ENCODE measurements at places on chromosomes 7 and 10.

GRCh38 chr7:70114806-70115205 is 516.5 kb downstream of the AUTS2 start:
- DNase-seq, result no peak

DNA sequence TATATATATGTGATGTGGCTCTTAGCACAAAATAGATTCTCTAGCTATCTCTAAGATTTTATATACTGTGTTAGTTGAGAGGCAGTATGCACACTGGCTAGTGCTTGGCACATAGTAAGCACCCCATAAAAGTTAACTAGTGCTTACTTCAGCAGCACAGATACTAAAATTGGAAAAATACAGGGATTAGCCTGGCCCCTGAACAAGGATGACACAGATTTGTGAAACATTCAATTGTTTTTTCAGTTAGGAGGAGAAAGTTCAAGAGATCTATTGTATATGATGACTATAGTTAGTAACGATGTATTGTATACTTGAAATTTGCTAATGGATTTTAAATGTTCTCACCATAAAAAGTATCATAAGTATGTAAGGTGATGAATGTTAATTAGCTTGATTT is 78.3 kb upstream of the LRRC17 start:
- no peak for DNase-seq

DNA sequence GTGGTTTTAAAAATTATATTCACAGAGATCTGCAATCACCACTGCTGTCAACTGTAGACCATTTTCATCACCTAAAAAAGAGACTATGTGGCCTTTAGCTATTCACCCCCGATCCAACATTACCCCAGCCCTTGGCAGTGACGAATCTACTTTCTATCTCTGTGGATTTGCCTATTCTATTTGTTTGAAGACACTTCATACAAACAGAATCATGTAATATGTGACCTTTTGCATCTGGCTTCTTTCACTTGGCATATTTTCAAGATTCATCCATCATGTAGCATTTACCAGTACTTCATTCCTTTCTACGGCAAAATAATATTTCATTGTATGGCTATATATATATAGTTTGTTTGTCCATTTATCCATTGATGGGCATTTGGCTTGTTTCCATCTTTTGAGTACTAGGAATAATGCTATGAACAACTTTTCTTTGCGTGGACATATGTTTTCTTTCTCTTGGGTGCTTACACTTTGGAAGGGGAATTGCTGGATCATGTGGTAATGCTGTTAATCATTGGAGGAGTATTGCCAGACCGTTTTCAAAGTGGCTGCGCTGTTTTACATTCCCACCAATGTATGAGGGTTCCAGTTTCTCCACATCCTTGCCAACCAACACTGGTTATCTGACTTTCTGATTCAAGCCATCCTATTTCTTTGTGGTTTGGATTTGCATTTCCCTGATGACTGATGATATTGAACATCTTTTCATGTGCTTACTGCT is 22.3 kb downstream of the ADAMTS14 start:
- no peak for DNase-seq

GRCh38 chr7:57867884-57868701 is 418.1 kb downstream of the ZNF716 start:
- peak; percentile 3 for DNase-seq

- DNase-seq, result no peak
Observed at GRCh38 chr10:23363793-23364135, 19.2 kb upstream of the C10orf67 start.

- no peak for DNase-seq
Observed at GRCh38 chr7:44348851-44349781, 23.7 kb upstream of the CAMK2B start.

DNA sequence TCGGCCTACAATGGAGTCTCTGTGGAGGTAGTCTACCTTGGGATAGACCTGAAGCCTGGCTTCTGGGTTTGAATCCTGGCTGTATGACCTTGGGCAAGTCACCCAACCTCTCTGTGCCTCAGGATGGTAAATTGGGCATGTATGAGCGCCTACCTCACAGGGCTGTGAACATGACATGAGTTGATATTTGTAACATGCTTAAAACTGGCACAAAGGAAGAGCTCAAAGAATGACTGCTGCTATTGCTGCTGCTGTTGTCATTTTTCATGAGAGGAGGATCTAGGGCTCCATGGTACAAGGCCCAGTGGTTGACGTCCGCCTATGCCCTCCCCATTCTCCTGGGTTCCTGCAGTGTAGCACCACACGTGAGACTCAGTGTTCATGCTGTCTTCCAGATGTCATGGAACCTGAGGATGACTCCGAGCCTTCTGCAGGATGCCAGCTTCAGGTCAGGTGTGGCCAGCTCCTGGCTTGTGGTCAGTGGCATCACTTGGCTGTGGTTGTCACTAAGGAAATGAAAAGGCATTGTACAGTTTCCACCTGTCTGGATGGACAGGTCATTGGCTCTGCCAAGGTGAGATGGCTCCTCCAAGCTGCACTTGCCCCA is 95.0 kb downstream of the WDFY4 start:
- no peak for DNase-seq

DNA sequence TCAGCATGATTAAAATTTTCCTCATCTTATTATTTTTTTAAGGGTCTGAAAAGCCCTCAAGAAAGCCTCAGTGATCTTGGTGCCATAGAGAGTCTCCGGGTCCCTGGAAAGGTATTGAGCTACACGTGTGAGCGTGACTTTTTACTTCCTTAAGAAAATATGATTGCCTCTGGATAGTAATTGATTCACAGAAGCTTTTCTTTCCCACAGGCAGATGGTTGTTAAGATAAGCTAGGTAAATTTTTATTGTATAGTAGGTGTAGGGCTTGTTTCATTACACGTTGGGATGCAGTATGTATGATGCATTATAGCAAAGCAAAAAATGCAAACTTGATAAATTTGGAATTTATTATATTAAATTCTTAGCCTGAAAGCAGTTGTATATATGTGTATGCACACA is 7.7 kb downstream of the VPS50 start:
- no peak for DNase-seq

GRCh38 chr7:65750511-65751344 is 122.1 kb upstream of the VKORC1L1 start:
- peak; percentile 77 for DNase-seq

DNA sequence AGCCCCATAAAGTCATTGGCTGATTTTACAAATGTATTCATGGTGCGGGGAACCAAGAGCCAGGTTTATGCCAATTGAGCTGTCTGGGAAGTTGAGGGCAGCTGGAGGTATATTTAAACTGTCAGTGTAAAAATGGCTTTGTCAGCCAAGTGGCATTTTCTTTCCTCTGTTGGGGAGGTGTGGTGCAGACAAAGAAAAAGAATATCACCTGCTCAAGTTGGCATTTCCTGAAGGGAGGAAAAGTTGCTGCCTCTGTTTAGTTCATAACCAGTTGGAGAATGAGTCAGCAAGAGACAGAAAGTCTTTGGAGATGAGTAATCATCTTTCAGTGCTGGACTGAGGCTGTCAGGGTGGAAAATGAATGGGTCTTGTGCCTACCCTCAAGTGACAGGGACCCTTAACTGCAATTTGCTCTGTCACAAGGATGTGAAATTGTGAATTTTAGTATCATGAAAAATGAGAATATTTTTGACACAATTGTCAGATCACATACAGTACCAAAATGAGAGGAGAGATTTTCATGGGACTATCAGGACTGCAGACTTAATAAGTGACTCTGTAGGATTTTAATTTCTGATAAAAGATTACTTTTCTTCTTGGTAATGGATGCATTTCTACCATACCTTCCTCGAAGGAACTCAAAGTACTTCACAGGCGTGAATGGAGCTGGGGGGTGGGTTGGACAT is 137.3 kb downstream of the ANLN start:
- DNase-seq, result peak; percentile 37

- peak; percentile 65 for DNase-seq
Observed at GRCh38 chr7:68185631-68186456, 1189.2 kb downstream of the TYW1 start.

DNA sequence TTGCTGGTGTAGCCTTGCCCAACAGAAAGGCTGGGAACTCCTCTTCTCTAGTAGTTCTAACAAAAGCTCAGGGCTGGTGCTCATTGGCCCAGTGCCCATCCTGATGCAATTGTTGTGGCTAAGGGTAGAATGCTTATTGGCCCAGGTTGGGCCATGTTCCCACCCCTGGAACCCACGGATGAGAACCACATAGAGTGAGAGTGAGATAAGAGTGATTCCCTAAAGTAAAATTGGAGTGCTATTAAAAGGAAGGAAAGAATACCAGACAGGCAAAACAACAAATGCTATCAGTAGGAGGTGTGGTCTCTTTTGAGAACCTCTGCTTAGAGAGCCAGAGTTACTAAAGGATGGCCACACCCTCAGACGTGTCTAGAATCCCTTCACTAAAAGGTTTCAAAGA is 49.2 kb downstream of the LGI1 start:
- DNase-seq, result no peak

- DNase-seq, result peak; percentile 64
Observed at GRCh38 chr10:52215745-52216361, 98.2 kb upstream of the DKK1 start.

DNA sequence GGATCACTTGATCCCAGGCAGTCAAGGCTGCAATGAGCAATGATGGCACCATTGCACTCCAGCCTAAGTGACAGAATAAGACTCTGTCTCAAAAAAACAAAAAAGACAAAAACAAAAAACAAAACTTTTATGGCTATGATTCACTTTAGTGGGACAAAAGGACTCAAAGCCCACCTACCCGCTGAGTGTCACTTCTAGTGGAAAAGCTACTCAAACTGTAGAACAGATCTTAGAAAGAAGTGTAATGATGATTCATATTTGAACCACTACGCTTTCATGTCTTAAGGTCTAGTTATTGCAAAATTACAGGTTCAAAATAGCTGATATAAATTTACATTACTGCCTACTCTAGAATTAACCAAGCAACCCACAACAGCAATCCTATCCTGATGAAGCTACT is 47.1 kb upstream of the OTUD1 start:
- no peak for DNase-seq

DNA sequence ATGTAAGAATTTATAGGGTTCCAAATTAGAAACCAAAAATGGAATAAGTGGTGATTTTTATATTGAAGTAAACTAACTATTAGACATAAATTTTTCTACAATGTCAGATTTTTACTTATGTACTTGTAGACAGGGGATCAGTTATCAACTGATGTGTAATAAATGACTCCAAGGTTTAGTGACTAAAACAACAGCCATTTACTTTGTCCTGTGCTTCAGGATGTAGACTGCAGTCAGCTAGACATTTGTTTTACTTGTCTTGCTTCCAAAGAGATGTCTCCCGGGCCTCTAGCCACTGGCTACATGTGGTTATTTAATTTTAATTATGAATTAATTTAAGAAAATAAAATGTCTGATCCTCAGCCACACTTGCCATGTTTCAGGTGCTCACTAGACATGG is 249.7 kb upstream of the IGFBP3 start:
- no peak for DNase-seq

- no peak for DNase-seq
Observed at GRCh38 chr7:137597856-137598255, 248.9 kb downstream of the DGKI start.

- peak; percentile 83 for DNase-seq
Observed at GRCh38 chr10:86585037-86585929, 63.7 kb upstream of the WAPL start.

DNA sequence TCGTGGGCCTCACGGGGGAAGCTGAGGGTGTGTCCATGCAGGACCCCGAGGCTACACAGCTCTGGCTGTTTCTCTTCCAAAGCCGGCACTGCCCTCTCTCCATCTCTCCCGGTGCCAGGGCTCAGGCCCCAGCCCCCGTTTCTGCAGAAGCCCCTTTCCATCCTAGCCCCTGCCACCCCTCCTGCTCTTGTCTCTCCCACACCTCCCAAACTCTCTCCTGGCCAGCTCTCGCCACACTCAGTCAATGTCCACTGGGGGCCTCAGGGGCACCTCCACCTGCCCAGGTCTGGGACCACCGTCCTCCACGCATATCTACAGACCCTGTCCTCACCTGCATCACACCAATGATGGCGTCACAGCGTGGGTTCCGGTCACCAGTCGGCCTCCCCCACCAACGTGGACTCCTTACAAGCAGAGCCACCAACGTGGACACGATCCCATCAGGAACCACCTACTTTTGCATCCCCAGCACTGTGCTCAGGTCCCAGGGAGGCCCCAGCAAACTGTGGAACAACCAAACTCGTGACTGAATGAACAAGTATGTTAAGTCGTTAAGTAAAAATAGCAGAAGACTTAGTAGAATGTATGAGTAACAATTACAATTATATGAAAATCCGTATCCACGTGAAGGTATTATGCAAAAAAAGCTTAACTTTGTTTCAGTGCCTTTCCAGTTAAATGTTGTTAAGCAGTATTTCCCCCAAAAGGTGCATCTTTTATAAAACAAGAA is 38.4 kb downstream of the DIP2C start:
- DNase-seq, result no peak

- DNase-seq, result no peak
Observed at GRCh38 chr7:6478186-6478585, 30.4 kb upstream of the DAGLB start.

DNA sequence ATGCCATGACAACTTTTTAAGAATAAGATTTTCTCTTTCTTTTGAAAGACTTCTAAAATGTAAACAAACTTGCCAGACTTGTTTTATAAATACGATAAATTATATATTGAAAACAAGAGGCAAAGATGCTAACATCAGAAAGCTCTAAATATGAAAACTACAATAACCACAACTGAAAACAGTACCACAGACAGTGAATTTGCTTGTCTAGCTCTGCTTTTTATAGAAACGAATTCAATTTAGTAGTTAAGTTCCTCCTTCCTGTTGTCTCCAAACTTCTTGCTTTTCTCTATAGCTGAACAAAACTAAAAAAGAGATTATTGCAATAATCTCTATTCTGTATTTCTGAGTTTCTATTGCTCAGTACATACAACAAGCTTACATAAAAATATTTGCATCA is 147.4 kb downstream of the CALCR start:
- DNase-seq, result no peak

- DNase-seq, result no peak
Observed at GRCh38 chr10:10994360-10994759, 23.3 kb upstream of the CELF2 start.

- no peak for DNase-seq
Observed at GRCh38 chr7:11332865-11333228, 359.2 kb downstream of the PHF14 start.

GRCh38 chr7:44748948-44749731 is 493 bp downstream of the ZMIZ2 start:
- no peak for DNase-seq

- no peak for DNase-seq
Observed at GRCh38 chr7:31991846-31992245, 78.4 kb downstream of the PDE1C start.

GRCh38 chr7:73891178-73891885 is 30.4 kb downstream of the TMEM270 start:
- no peak for DNase-seq

DNA sequence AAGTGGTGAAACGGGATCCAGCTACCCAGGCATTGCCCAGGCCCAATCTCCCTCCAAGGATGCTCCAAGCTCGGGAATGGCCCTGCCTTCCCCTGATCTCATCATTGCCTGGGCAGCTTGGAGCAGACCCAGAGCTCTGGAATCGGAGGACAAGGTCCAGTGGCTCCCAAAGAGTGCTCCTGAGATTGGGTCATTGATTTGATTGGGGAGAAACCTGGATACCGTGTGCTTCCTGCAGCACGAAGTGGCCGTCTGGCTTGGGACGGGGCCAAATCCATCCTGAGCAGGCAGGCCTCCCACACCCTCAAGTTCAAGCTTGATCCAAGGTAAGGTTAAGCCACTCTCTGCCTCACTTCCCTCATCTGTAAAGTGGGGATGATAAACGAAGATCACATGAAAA is 69.9 kb downstream of the OAT start:
- DNase-seq, result no peak

GRCh38 chr7:33702514-33703054 is 202.8 kb upstream of the BMPER start:
- no peak for DNase-seq

GRCh38 chr7:122942059-122942458 is 53.4 kb downstream of the TAS2R16 start:
- DNase-seq, result no peak

Measured in NCI-H510A treated with DMSO at 0.1 percent for 48 hours (cell line).